Stimulated activated CD4-positive, alpha-beta T cell treated with anti-CD3 and anti-CD28 coated beads, Interleukin-12 subunit alpha, Interleukin-12 subunit beta, amount 100 ng/mL, for 4 hours (primary cell): ENCODE measurements at places on chromosomes 11 and 22.

DNA sequence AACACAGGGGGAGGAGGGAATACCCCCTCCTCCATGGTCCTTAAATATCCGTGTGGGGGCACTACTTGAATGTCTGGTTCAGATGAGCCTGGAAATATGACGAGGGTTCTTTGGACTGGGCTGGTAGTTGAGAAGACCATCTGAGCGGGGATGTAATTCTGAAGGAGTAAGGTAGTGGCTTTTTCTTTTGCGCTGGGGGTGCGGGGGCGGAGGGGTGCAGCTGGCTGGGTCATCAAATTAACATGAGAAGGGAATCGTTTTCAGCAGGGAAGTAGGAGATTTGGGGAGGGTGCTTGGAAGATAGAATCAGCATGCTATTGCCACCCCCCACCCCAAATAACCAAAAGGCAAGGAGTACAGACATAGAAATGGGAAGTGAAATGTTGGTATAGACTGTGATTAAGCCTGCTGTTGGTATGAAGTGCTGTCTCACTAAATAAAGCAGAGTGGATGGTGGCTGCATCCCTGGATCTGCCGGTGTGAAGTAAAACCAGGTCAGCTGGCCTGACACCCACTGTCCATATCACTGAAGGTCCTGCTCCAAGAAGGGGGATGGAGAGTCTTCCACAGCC, 121.9 kb upstream of the HSD17B12 start:
- no peak for DNase-seq

GRCh38 chr11:41201156-41201555, 258.3 kb downstream of the LRRC4C start:
- no peak for DNase-seq

- DNase-seq = no peak
Measured at GRCh38 chr11:30387891-30388861, 65.3 kb downstream of the ARL14EP start.

GRCh38 chr11:3825473-3826154, 15.1 kb downstream of the RHOG start:
- no peak for DNase-seq

DNA sequence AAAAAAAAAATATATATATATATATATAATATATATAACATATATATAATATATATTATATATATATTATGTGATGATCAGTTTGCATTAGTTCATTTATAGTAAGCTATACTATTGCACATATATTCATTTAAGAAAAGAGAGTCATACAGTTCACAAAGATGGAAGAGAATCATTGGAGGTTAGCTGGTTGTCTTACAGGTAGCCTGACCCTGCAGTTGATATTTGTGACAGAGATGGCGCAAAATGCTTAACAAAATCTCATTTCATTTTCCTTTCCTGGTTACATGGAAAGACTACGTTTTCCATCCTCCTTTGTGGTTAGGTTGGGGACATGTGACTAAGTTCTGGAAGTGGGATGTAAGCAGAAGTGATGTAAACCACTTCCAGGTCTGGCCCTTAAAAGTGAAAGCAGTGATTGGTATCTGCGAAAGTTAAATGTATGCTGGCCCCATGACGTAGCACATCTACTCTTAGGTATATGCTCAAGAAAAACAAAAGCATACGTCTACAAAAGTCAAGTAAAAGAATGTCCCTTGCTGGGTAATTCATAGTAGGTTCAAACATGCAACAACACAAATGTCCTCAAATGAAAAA, 7.2 kb upstream of the TMEM135 start:
- no peak for DNase-seq

DNA sequence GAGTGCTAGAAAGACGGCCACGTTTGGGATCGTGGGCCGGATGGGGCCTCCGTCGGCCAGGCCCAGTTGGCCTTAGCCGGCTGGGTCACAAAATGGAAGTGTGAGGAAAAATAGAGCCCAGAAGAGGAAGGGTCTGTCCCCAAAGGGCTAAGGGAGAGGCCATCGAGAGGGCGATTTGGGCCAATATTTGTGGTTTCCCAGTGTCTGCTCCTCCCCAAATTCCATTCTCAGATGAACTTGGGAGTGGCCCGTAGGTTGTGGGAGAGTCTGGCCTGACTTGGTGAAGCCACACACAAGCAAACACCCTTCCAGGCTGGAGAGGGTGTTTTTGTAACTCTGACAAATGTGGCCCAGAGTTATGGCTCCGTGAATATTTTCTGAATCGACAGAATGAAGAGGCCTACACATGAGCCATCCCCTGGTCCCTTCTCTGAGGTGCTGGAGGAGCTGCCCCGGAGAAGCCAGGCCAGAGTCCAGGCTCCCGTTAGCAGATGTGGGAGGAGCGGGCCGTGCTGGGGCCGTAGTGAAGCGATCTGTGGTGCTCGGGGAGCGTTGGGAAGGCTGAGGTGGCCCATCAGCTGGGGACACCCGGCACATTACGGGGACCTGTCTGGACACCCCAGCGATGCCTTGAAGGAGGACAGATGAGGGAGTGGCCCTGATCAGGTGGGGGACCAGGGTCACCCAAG, 73.5 kb upstream of the PPARA start:
- no peak for DNase-seq

DNA sequence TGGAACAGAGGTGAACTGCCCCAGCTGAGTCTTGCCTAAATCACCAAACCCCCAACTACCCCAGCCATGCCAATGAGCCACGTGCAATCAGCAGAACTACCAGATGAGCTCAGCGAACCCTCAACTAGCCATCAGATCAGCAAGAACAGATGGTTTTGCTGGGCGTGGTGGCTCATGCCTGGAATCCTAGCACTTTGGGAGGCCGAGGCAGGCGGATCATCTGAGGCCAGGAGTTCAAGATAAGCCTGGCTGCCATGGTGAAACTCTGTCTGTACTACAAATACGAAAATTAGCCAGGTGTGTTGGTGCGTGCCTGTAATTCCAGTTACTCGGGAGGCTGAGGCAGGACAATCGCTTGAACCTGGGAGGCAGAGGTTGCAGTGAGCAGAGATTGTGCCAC, 374.3 kb downstream of the NXPE2 start:
- no peak for DNase-seq

DNA sequence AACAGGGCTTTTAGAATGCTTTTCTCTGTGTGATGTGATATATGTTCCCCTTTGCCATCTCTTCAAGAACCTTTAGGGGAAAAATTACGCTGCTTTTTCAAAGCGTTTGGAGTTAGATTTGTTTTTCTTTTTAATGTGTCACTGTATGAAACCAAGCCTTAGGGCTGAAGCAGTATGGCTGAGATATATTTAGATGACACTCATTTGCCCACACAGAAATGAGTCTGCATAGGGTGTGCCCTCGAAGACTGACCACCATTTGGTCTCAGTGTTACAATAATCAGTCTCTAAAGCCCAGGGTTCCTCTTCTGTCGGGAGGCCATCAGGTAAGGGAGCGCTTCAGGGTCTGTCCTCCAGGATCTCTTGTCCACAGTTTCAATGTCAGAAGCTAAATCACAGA, 213.0 kb upstream of the NCAM1 start:
- DNase-seq = no peak

GRCh38 chr22:35070451-35071093, 4.6 kb downstream of the ISX start:
- no peak for DNase-seq

- no peak for DNase-seq
Measured at GRCh38 chr22:38249301-38249700, 23.5 kb downstream of the TMEM184B start.

DNA sequence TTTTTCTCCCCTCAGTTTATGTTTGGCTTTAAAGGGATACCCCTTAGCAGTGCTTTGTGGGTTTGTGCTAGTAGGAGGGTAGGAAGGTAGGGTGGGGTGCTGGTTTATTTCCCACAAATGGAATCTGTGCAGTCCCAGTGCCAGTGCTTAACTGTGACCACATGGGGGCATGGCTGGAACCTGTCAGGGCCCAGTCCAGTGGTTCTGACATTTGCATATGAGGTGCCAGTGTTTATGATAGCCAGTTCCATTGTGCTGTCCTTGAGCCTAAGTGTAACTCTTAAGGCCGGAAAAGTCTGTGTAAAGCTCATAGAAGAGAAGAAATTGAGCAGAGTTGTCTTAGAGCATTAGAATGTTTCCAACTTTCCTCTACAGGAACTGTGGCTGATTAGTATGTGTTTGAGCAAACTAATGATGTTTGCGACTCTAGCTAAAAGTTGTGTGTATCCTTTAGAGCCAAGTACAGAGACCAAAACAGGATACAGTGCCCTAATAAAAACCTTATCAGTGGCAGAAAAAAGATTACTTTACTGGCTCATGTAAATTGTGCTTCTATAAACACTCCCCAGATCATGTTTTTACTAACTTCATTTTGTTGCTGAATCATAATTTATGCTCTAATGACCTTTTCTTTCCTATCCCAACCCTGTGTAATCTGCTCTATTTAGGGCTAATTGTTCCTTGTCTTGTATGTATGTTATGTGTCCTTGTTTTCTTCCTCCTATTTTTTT, 38.1 kb downstream of the DIXDC1 start:
- no peak for DNase-seq
